Cardiac muscle cell (in vitro differentiated cells and primary cell): ENCODE measurements at places on chromosomes 3 and 15.

GRCh38 chr3:194269610-194270145 lies 81.5 kb downstream of the CPN2 start:
- DNase-seq: peak; percentile 95

DNA sequence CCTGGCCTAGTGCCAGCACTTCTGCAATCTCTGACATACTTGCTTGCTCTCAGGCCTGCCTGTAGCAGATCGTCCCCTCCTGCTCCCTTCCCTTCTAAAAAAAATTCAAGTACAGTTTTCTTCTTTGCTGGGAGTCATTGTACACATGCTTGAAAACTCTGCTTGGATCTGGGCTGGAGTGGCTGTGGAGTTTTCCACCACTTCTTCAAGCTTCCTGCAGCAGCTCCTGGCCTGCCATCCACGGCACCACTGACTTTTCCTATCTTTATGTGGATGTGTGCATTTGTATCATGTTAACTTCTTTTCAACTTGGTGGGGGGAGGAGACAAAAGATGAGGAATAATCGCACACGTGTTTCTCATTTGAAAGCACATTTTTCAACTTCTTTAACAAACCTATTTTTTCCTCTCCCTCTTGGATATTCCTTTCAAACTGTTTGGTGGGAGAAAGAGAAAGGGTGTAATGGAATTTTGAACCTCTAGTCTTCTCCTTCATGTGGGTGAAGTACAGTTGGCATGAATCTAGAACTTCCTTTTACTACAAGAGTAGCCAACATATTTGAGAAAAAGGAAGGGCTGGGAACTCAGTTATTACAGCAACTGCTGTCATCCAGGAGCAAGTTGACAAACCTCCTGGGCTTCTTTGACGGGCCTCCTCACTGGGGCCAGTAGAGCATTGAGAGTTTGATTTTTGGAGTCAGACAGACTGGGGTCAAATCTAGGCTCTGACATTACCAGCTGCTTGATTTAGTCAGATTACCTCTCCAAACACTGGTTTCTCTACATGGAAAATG lies 61.2 kb upstream of the LRTM1 start:
- peak; percentile 72 for DNase-seq

GRCh38 chr3:11021611-11022011 lies 29.1 kb downstream of the SLC6A1 start:
- DNase-seq: no peak

DNA sequence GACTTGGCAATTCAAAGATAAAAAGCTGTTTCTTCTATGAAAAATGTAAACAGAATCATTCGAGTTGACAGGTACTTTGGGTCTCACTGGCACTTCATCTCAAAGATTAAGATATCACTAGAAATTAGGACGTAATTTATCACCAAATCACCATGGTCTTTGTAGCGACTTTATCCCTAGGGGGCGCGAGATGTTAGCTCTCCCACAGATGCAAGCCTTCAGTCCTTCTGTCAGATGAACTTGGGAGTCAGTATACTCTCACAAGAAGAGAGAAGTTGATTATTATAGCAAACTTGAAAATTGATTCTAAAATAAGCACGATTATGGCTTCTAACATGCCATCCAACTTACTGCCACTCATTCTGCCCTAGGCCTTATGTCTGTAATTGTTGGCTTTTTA lies 150.3 kb downstream of the ALCAM start:
- peak; percentile 55 for DNase-seq

DNA sequence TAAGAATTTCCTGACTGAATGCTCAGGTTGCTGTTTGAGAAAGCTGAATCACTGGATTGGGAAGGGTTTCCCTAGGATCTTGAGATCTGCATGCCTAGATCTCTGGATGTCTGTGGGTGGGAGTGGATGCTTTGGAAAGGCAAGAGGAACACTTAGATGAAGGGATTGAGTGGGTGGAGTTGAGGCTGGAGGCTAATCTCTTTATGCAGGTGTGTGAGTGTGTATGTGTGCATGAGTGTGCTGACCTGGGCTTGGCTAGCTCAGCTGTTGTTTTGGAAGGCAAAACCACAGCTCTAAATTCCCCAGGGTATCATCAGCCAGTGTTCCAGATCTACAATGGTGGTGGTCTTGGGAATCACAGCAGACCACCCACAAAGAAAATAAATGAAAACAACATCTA lies 60.5 kb downstream of the CLDN1 start:
- DNase-seq: no peak

- peak; percentile 73 for DNase-seq
Measured at GRCh38 chr3:190130696-190131095, 10.0 kb upstream of the P3H2 start.

- peak; percentile 83 for DNase-seq
Measured at GRCh38 chr15:55588070-55588814, at the start of gene PYGO1. PYGO1 (minus strand) TSS chr15:55588345; CDS start chr15:55587883, 462 bp downstream.

DNA sequence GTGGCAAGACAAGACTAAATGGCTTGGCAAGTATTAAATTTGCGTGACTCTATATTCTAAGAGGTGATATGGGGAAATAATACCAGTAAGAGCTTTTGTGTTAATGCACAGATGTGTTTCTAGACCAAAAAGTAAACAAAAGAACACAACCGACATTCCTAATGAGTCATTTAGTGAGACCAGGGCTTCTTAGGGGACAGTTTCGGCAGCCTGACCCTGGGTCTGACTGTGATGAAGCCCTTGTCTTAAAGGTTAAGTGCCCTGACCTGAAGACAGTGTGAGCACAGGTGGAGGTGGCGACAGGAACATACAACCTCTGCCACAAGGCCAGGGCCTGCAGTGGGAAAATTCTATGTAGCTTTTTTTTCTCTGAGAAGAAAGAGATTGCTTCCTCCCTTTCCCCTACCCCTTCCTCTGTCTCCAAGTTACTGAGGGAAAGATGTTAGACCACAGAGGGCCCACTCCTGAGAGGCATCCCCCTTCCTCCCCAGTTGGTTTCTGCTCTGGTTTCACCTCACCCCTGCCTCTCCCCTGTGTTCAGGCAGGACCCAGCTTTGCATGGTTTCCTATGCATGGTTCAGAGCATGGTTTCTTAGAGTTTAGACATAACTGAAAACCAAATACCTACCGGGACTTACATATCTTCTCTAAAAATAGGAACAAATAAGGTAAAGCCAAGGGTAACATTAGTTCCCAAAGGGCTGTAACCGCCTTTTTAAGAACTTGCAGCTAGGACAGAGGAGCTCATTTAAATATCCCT lies 24.8 kb upstream of the CMTM7 start:
- DNase-seq: no peak

- no peak for DNase-seq
Measured at GRCh38 chr3:14949126-14949525, 1.7 kb downstream of the NR2C2 start.

DNA sequence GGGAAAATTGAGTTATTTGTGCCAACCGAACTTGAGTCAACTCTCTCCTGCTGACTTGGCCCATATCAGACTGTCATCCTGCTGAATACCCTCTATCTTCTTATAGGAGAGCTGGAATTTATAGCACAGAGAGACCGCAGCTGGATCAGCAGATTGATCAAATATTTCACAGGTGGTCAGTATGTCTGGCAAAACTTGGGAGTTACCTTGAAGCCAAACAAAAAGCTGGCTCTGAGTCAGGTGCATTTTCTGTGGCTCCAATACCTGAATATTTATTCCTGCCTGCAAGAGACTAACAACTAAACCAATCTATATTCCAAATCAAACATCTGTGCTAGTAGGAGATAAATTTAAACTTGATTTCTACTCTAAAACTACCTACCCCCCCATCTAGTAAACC lies 752.1 kb upstream of the ALCAM start:
- DNase-seq: no peak

DNA sequence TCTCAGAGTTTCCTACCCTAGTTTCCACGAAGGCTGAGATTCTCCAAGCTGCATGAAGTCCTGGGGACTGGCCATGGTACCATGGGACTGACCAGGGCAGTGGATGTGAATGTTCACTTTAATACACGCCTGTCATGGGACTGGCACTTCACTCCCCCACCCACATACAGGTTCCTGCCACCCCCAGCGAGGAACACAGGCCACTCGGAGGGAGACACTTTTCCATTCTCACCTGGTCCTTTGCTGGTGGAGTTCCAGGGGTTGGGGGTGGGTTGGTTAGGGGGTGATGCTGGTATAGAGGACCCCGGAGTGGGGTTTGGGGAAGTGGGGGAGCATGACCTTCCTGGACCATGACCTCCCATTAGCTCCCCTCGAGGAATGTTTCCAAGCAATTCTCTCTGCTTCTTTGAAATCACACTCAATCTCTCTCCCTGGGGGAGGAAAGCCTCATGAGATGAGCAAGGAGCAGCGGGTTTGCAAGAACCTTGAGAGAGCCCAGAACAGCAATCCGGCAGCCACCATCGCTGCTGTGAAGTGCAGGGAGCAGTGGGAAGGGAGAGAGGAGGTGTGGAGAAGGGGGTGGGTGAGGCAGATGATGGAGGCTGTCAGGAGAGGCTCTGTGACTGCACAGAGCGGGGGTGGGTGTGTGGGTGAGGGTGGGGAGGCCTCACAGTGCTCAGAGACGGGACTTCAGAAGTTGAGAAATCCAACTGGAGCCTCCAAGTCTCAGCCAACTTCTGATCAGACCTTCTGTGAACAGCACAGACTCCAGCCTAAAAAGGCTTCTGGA lies 69.7 kb downstream of the ADCY5 start:
- DNase-seq: no peak

DNA sequence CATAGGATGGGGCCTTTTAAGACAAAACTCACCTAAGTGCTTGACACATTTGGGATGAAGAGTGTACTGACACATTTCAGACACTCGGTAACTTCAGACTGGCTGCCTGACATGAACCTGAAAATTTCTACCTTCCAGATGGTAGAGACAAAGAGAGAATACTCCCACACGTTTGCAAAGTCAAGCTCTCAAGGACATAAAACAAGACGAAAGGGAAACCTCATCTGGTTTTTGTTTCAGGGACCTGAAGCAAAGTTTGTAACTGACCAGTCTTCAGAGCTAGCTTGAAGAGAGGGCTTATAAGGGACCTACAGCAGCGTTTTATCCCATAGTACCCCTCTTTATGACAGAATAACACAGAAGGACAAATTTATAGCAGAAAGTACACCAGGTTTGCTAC lies 41.9 kb downstream of the ZNF621 start:
- DNase-seq: no peak

GRCh38 chr3:73036694-73037591 lies 24.5 kb upstream of the EBLN2 start:
- DNase-seq: peak; percentile 35

DNA sequence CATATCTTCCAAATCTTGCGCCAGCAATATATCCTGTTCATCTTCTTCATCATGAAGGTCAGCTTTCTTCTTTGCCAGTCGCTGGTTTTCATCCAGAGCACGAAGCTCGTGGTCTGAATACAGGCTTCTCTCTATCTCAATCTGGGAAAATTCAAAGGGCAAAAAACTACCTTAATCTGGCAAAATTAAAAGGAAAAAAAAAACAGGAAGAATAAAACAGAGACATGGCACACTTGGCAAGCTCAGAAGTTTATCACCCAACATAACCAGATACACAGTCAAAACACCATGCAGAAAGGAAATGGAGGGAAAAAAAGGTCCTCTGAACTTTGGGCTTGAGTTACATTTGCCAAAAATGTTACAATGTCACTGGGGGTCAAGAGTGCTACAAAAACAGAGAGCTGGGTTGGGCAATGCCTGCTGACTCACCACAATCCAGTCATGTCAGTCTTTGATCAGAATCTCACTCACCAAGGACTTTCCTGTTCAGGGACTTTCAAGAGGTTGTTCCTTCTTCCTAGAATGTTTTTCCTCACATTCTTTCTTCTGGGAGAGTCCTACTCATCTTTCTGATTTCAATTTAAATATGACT lies 1.5 kb downstream of the MRPL46 start:
- no peak for DNase-seq

- DNase-seq: no peak
Measured at GRCh38 chr15:70491641-70492040, 271.7 kb downstream of the UACA start.

GRCh38 chr3:184175981-184176376 lies 1.3 kb downstream of the AP2M1 start:
- no peak for DNase-seq

GRCh38 chr15:94352636-94353487 lies 121.5 kb downstream of the MCTP2 start:
- DNase-seq: peak; percentile 40

GRCh38 chr3:74643636-74644035 lies 29.2 kb upstream of the CNTN3 start:
- DNase-seq: peak; percentile 11

DNA sequence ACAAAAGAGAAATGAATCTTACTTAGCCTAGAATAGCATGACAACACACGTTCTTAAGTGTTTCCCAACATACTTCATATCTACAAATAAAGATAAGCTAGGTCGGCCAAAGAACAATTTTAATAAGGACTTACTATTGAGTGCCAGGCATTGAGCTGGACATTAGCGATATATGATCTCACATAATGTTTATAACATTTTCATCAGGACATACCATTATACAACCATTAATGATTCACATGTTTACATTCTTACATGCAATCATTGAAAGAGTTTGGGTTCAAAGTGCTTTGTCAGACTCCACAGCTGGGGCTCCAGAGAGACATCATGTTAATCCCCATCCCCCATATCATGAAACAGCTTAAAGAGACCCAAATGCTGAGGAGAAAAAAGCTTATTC lies 189.0 kb downstream of the STT3B start:
- no peak for DNase-seq

DNA sequence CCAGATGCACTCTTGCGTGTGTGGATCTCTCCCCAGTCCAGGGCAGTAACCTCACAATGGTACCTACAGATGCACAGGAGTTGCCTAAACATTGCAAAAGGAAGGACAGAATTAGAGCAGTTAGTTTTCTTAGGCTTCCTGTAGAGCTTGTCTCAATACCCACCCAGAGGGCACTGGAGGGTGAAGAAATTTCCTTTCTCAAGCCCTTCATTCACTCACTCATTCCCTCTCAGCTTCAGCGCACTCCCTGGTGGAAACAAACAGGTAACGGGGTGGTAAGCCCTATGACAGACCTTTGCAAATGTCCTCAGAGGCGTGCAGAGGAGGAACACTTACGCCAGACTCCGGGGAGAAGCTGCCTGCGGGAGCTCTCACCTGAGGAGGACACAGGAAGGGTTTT lies 267.4 kb upstream of the HES1 start:
- DNase-seq: no peak

DNA sequence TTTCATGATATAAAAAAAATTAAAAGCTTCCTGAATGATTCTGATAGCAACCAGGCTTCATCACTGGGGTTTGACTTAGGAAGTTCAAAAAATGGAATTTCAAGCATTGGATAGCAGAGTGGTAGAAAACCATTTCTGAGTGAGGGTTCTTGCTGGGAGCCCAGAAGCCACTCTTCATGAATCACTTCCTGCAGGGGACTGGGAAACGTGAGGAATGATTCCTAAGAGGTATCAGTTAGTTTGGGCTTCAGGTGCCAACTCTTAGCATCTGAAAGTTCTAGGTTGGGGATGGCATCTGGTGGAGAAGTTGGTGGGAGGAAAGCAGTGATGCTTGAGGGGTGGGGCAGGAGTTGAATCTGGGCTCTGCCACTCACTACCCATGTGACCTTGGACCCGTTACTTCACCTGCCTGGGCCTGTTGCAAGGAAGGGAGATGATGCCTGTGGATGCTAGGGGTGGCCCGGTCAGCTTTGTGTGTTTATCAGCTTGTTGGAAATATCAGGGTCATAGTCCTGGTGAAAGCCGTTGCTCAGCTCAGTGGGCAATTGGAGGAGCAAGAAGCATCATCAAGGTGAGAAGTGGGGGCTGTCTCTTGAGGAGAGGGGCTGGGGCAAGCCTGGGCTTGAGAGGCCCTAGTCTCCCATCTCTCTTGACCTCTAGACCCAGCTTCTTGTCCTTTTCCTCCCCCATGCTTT lies 37.0 kb upstream of the TNFAIP8L3 start:
- no peak for DNase-seq

- DNase-seq: no peak
Measured at GRCh38 chr3:101762041-101762646, 16.9 kb upstream of the NXPE3 start.
